CD4-positive, alpha-beta T cell treated with Interleukin-12 subunit alpha and Interleukin-12 subunit beta, for 1 hour (primary cell): ENCODE measurements at places on chromosomes 2 and 18.

DNA sequence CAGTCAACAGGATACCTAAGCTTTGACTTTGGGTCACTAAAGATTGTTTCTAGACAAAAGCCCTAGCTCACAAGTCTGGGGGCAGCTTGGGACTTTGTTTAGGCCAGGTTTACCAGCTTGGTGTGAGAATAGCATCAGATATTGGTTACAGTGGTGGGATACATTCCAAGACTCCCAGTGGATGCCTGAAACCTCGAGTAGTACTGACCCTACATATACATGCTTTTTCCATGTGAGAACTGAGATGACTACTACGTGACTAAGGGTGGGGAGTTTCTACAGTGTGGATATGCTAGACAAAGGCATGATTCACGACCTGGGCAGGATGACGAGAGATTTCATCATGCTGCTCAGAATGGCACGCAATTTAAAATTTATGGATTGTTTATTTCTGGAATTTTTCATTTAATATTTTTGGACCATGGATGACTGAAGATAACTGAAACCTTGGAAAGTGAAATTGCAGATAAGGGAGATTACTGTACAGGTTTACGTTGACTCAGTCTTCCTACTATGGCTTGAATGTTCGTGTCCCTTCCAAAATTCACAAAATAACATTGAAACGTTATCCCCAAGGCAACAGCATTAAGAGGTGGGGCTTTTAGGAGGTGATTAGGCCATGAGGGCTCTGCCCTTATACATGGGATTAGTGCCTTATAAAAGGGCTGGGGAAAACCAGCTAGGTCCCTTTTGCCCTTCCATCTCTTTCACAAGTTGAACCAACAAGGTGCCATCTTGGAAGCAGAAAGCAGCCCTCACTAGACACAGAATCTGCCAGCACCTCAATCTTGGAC lies 50.2 kb upstream of the CTAGE1 start:
- no peak for DNase-seq

GRCh38 chr2:85599468-85600234 lies 2.8 kb downstream of the TMEM150A start:
- no peak for DNase-seq

- DNase-seq = peak; percentile 17
Observed at GRCh38 chr2:229273723-229274338, 2.7 kb upstream of the PID1 start.

- DNase-seq = no peak
Observed at GRCh38 chr2:33350632-33351031, 125.8 kb upstream of the RASGRP3 start.

DNA sequence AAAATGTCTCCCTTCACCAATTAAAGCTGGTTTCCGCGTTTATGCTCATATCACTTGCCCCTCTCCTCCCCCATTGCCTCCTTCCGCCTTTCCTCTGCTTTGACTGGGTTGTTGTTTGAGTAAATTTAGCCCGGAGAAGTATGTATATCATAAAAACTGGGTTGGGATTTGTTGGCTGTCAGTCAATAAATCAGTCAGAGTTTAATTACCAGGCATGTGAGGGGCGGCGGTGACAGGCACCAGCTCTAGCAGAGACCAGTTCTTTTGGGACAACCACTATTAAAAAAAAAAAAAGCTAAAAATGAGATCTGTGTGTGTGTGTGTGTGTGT lies 382.4 kb upstream of the SMIM21 start:
- no peak for DNase-seq

DNA sequence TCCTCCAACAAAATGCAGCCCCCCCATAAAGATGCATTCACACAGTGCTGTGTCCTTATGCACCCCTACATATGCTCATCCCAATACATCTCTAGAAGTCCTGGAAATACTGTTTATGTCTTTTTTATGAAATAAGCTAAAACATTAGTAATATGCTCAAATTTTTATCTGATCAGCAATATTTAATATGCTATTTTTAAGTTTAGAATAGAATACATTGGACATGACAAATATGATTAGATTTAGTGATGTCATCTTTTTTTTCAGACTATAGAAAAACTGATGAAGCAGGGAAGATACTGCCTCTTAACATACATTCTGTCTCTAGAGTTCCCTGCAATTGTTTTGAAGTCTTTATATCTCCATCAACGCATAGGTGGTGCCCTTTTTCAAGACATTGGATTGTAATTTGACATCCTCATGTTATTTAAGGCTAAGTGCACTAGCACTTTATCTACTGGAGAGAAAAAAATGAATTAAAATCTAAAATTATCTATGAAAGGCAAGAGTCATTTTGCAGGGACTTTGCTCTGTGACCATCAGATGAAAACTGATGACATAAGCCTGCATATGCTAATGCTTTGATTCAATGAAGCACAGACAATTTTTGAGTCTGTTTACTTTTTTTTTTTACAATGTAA lies 395.3 kb downstream of the LPIN1 start:
- DNase-seq = no peak

- peak; percentile 53 for DNase-seq
Observed at GRCh38 chr2:197498937-197499593, 575 bp downstream of the HSPD1 start.

GRCh38 chr2:67079729-67080128 lies 317.4 kb upstream of the ETAA1 start:
- no peak for DNase-seq

GRCh38 chr18:31566576-31567306 lies 24.9 kb upstream of the TTR start:
- DNase-seq = no peak

DNA sequence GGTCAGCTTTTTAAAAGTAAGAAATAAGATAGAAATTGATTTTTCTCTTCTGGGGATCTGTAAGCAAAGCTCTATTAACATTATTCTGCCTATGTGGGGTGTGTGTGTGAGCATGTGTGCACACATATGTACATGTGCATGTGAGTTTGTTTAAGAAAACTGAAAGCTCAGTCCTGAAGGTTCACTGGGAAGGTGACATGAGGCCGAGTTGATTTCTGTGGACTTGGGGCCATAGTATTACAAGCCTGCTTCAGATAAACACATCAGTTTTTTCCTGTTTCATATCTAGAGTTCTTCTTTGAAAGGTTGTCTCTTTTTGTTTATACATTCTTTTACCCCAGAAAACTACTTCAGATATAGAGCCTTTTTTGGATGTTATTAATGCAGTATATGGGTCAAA lies 83.4 kb downstream of the SERPINB8 start:
- no peak for DNase-seq

DNA sequence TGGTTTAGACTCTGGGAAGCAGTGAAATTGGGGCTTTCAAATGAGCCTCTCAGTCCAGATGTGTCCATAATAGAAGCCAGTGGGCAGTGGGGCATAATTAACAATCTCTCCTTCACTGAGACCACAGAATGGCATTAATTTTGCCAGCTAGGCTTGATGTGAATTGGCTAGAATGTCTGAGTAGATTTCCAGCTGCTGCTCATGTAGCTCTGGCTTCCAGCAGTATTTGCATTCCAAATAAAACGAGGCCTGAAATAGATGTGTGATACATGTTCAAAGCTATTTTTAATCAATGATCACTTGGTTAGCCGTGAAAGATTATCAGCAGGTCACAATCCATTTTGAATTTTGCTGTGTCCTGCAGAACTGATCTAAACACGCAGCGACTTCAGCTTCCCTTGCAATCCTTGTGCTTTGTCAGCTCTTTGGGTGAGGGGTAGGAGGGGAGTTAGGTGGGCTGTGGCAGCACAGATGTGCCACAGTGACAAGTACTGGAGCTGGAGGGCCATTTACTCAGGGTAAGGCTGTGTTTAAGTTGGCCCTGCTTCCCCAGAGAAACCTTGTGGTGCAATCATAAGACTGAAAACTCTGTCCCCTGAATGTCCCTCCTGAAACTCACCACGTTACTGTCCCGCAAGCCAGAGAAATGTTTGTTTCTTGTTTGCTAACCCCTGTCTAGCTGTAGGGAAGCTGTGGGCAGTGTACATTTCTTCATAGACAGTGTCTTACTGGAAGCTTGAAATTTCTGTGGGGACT lies 56.9 kb upstream of the TMEM178A start:
- DNase-seq = no peak

GRCh38 chr2:102048465-102048864 lies 56.7 kb downstream of the IL1R2 start:
- no peak for DNase-seq

DNA sequence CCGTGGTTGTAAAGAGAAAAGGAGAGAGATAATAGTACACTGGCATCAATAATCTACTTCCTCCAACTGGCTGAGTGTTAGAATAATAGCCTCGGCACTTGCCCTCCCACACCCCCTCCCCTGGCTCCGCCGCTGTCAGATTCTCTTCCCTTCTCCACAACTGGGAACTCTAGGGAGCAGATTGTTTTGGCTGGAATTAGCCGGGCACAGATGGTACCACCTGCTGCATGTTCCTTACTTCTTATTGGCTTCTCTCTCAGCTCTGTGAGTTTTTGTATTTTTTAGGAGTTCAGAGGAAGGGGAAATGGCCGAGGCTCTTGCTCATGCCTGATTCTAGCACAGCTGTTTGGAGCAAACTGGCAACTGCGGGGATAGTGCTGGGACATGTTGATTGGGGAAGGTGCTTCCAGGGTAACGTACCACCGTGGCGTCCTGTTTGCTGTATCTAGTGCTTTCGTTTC lies 140.0 kb downstream of the ZEB2 start:
- no peak for DNase-seq
